Activated CD4-positive, alpha-beta T cell treated with anti-CD3 and anti-CD28 coated beads, Interleukin-2, amount 10 ng/mL, durations not matched to agents 24 days and 14 days (primary cell): ENCODE measurements at places on chromosomes 3 and 15.

- no peak for DNase-seq
Measured at GRCh38 chr3:193870376-193871219, 265.4 kb upstream of the HES1 start.

DNA sequence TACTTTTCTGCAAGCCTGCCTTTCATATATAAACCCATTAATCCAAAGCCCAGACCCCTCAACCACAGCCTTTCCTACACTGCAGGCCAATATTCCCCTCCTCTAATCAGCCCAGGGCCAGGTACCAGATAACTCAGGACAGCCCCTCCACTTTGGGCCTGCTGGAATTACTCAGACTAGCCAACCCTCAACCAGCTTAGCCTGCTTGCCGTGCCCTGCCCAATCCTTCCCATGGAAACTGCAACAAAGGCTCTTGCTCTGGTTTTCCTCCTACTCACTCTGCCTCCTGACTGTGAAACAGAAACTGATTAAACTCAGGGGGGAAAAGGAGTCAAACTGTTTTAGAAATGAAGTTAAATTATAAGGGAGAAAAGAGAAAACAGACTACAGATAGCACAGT lies 248.1 kb downstream of the KLF13 start:
- no peak for DNase-seq

DNA sequence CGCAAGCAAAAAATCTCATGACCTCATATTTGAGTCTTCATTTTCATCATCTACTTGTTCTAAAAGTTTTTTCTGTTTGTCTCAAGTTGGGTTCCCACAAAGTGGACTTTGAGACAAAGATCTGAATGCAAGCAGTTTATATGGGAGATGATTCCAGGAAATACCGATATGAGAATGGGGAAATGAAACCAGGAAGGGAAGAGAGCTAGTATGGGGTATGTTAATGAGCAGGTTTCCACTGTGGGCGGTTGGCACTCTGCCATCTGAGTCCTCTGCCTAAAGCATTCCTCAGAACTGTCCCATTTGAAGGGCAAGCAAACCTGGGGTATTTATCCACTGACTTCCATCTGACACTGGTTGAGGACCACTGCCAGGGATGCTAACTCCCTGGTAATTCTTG lies 8.8 kb downstream of the ADPRH start:
- no peak for DNase-seq

- DNase-seq = no peak
Measured at GRCh38 chr3:158094235-158095110, 11.7 kb downstream of the SHOX2 start.

DNA sequence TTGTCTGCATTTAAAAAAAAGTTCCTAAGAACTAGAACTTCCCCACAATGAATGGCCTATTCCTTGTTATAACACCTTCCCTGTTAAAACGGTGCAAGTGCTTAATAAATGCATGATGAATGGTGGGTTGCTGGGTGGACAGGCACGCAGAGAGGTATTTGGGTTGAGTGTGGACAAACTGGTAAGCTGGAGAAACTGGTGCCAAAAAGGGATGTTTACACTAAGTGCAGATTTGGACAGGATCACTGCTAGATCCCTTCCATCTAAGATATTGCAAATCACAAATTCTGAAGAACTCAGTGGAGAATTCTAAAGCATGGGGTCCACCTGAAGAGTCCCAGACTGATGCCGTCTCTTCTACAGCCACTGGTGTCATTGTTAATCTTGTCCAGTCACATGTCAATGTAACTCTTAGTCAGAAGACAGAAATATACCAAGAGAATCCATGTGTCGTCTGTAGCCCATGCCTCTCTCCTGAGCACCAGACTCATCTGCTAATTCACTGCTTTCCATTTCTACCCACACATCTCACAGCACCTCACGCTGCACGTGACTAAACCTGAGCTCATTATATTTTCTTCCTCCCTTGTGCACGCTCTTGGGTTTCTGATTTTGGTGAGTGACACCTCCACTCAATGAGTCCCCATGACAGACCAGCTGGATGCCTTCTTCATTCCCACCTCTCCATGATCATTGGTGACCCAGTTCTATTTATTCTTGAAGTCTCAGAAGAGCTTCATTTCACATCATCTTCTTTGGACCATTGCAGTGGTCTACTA lies 328.9 kb downstream of the THSD4 start:
- DNase-seq = no peak

GRCh38 chr3:158912188-158912587 lies 110.3 kb downstream of the MFSD1 start:
- no peak for DNase-seq

GRCh38 chr3:51668756-51669155 lies 2.3 kb upstream of the TEX264 start:
- DNase-seq = no peak

- DNase-seq = no peak
Measured at GRCh38 chr3:11810276-11810675, 36.4 kb downstream of the TAMM41 start.

DNA sequence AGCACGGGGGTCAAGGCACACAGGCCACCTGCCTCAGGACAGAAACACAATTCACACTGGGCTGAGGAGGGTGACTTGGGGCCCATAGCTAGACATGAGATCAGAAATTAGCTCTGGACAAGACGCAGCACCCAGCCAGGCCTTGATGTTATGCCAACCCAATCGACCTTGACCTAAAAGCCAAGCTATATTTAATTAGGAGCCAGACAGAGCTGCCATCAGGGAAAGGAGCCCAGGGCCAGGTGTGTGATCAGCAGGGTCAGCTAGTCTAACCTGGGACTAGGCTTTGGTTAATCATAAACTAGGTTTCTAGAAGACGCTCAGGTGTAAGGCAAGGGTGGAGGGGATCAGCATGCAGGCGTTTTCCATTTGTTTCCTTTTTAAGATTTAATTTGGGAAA lies 23.9 kb upstream of the SLC25A36 start:
- DNase-seq = no peak

DNA sequence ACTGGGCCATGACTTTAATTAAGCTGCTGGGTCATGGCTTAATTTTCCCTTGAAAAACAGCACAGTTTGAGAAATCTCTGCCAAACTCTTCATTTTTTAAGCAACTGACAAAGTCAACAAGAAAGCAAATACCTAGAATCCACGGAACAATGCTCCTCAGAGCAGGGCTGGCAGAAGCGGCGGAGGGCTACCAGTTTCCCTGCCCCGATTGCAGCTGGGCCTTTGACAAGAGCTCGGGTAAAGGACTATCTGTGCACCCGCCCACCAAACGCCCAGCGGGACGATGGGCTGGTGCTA lies 1.2 kb downstream of the GOLIM4 start:
- DNase-seq = no peak

GRCh38 chr15:38217191-38217595 lies 35.4 kb upstream of the SPRED1 start:
- no peak for DNase-seq

GRCh38 chr3:188212308-188212969 lies 58.5 kb downstream of the LPP start:
- DNase-seq = no peak

DNA sequence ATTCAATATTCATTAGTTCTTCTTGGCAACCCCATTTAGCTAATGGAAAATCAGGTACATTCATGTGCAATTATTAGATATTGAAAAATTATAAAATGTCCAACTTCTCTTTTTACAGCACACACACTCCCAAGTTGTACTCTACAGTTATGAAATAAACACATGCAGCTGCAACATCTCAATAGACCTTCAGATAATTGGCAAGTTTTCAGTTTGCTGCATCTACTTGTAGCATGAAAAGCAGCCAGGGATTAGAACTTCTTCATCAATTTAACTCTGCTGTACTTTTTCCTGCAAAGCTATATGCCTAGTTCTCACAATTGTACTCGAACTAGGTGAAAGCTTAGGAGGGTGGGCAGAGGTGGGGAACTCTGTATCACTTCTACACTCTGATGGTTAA lies 46.6 kb upstream of the FHIT start:
- DNase-seq = no peak

- no peak for DNase-seq
Measured at GRCh38 chr3:48039487-48040190, 23.4 kb upstream of the MAP4 start.

- DNase-seq = no peak
Measured at GRCh38 chr3:82561784-82562183, 800.3 kb upstream of the GBE1 start.

- no peak for DNase-seq
Measured at GRCh38 chr3:165748094-165748493, 89.1 kb downstream of the BCHE start.
